ENCODE measurements at places on chromosomes 4 and X.

DNA sequence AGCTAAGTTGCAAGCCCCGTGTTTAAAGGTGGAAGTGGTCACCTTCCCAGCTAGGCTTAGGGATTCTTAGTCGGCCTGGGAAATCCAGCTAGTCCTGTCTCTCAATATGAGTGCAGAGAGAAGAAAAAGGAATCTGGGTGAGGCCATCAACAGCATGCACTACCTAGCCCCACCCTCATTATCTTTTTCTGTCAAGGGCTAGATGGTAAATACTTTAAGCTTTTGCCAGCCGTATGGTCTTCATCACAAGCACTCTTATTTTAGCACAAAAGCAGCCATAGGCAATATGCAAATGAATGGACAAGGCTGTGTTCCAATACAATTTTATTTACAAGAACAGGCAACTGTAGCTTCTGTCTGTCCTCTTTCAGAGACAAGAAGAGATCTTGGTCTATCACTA, 282.9 kb downstream of the ZNF674 start:
- no peak for DNase-seq

DNA sequence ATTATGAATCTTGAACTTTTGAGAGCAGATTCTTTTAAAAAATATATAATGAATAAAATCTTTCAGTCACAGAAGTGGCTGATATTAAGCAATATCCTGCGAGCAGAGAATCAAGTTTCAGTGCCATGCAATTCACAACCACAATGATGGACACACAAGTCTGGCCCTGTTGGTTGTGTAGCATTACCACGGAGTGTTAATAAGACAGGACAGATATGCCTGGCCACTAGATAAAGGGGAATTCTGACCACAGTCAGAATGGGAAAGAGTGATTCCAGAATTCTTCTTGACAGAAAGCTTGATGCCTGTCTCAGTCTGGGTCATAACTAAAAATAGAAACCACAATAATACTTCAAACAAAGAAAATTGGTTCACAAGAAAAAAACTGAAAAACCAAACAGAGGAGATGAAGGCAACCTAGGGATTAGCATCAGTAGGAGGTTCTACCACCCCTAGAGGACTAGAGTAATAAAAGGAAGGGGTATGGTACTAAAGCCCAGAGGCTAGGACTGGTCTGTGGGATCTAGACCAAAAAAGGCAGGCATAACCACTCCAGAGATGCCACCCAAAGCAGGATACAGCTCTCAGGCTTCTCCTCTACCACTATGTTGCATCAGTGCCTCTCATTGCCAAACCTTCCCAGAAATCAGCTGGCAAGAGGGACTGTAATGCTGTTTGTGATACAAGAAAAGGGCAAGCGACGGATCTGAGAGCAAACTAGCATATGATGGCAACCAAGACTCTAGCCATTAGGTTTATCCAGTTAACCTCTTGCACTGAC, 59.0 kb downstream of the RNF150 start:
- no peak for DNase-seq

GRCh38 chr4:138242834-138243156, 646 bp upstream of the SLC7A11 start:
- peak; percentile 69 for DNase-seq

DNA sequence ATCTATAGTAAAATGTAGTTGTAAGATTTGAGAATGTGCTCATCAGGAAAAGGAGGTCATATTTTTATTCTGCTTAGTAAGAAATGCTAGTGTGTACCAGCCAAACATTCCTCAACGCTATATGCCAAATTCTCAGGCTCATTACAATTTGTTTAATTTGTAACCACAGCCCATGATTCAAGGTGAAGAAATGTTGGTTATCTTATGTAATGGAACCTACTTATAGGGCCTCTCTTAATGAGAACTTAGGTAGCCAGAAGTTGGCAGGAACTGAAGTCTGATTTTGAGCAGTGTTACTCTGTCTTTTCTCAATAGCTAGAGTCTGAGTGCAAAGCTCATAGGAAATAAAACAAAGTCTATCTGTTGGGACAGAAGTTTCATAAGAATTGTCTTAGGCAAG, 595.0 kb downstream of the GLUD2 start:
- DNase-seq, result no peak

DNA sequence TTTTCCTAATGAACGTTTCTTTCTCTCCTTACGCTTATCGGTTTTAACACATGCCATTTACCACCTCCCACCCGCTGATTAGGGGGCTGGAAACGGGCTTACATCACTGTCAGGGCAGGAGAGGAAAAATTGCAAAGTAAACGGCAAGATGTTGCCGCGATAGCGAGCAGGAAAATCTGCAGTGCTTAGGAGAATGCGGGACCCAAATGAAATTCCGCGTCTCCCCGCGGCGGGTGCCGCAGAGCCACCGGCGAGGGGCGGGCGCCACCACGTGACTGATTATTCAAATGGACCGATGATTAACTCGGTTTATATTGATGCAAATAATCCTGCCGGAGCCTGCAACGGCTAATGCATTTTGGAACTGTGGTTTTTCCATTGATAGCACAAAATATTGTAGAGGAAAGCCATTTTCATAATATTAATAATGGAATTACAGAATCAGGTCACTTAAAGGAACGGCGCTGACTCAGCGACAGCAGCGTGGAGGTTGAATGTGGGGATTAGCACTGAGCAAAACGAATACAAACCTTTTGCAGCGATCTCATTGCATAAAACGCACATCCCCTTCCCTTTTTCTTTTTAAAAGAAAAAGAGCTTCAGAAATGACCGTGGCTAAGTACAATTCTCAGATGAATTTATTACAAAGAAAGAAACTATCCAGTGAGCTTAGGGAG, 224.2 kb downstream of the STIM2 start:
- no peak for DNase-seq

DNA sequence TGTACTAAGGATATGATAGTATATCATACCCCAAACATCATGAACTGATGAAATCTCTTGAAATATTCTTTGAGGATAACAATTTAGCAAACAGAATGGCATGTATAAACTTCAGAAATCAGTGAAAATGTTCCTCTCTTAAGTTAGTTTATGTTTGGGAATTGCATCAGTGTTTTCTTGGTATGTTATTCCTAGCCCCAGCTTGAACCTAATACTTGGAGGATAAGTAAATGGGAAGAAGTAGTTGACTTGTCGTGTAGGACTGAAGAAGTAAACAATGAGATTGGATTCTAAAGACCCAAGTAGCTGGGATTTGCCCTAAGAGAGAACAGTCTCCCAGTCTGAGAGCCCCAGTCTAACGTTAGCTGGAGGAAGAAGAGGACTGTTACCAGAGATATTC, 355.7 kb downstream of the GALNTL6 start:
- no peak for DNase-seq

GRCh38 chr4:175273995-175274753, 356.0 kb downstream of the ADAM29 start:
- DNase-seq, result no peak

GRCh38 chr4:89142691-89143669, 31.6 kb downstream of the TIGD2 start:
- no peak for DNase-seq

GRCh38 chrX:66731398-66731797, 92.5 kb upstream of the EDA2R start:
- DNase-seq, result peak; percentile 61

DNA sequence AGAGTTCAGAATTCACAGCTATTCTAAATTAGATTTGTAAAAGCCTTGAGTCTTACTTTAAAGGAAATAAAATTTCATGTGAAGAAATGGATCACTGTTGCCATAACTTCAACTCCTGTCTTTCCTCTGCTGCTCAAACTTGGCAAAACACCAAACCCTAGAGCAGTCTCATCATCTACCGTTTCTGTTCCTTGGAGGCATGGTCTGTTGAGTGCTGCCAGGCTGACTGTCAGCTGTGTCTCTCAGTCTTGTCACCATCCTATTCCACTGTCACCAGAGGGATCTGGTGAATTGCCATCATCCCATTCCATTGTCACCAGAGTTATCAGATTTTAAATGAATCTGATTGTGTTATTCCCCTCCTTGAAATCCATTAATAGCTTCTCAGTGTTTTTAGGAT, 55.6 kb downstream of the STIM2 start:
- no peak for DNase-seq

GRCh38 chr4:182000077-182000476, 243.1 kb upstream of the TENM3 start:
- no peak for DNase-seq

- DNase-seq, result no peak
These were observed 74.5 kb upstream of the HS3ST1 start for GRCh38 chr4:11503166-11503565.

- no peak for DNase-seq
These were observed 13.0 kb upstream of the RHOXF2 start for GRCh38 chrX:120145295-120145925.

- DNase-seq, result no peak
These were observed 433.5 kb downstream of the AFF2 start for GRCh38 chrX:148933881-148934280.

DNA sequence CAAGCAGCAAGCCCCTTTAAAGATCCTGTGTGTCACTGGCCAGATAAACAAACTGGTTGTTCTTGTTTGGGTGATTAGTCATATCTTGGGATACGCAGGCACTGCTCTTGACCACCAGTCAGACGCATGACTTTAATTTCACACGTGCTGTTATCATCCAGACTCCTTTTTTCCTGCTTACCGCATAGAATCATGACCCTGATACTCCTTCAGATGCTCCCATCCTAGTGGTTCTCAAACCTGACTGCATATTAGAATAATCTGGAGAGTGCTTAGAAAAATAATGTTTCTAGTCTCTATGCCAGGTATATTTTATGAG, 78.8 kb downstream of the CLDN22 start:
- DNase-seq, result no peak

DNA sequence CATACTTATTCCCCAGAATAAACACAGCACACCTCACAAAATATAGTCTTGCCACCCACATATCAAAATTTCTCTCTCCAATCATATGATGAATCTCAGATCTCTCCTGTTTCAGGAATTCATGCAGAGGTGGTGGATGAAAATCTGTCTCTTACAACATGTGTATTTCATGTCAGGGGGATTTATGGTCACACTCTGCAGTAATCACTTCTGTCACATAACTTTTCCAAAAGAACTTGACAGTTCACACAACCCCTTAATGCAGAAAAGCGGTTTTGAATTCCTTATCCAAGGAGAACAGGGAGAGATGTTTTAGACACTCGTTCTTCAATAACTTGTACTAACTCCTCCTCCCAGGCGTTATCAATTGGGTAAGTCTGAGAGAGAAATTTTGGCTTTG, 180.5 kb upstream of the ETNPPL start:
- DNase-seq, result no peak

GRCh38 chr4:26061248-26061986, 147.4 kb downstream of the SMIM20 start:
- DNase-seq, result peak; percentile 76

DNA sequence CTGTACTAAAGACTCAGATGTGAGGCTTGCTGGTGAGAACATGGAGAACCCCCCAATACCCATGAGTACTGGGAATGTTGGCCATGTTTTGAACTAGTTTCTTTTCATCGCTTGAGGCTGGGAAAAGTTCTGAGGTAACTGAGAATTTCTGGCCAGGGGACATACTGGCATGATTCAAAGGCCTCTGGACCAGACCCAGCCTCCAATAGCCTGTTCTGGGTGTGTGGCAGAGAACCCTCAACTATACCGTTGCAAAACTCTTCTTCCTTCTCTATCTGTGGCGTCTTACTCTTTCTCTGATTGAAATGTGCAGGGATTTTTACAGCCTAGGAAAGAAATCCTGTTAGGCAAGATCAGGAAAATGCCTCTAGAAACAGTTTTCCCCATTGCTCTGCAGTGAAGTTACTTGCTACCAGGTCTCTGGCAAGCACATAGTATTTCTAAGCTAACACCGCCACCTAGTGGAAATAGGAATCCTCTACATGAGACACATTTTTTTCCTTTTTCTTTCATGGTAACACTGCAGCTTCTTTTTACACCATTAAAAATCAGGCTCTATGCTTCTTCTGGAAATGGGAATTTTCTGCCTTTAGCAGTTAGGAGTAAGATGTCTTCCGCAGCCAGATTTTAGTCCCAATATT, 170.7 kb upstream of the ZCCHC13 start:
- DNase-seq, result peak; percentile 80

DNA sequence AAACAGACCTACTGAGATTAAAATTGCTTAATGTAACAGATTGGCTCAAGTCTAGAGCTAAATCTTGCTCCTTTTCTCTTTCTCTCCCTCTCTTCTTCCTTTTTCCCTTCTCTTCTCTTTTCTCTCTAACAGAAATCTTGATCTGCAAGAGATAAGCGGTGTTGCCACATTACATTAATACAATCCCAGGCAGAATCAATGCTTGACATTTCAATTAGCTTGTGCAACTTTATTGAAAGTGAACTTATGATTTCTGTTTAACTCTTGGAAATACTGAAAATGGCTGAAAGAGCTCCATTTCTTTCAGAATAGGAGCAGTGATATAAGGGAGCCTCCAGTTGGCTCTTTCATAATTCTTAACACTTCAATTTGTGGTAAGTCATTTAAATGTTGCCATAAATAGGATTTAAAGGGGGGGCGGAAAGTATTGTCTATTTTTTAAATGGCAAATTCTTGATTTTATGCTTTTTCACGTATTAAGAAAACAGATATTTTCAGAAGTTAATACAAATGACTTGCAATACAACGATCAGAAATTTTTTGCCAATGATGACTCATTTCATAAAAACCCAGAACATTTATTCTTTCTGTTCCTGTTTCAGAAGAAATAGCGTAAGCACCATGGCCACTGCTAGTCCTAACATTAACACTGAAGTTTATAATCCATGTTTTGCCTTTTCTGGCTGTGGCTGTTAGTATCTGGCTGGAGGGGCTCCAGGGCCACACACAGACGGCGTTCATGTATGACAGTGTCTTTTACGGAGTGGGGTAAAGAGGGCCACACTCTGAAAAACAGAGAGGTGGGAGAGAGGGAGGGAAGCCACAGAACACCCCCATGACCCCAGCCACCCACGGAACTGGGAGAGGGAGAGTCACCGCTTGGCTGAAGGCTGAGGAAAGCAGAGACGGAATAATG, 115.7 kb upstream of the FAT1 start:
- peak; percentile 41 for DNase-seq

- DNase-seq, result no peak
These were observed 44.0 kb upstream of the MXD4 start for GRCh38 chr4:2305766-2306501.

- DNase-seq, result no peak
These were observed 391.5 kb downstream of the GASK1B start for GRCh38 chr4:157781361-157781760.

DNA sequence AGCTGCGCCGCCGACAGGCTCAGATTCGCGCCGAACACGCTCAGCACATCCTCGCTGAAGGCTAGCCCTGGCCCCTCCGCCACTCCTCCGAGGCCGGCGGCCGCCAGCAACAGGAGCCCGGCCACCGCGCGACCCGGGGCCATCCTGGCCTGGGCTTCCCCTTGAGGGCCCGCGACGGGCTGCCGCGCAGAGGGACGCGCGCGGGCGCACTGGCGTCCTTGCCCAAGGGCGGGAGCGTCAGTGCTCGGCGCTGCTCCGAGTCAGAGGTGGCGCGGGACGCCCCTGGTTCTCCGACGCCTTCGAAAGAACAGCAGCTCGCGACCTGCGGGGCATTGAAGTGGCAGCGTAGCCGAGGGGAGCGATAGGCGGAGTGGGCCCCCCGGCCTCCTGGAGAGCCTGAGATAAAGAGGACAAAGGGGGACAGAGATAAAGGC, 745 bp downstream of the SLC39A8 start:
- DNase-seq, result peak; percentile 78
